Left kidney (tissue), 8 donors: ENCODE measurements at places on chromosomes 12 and 14.

GRCh38 chr14:101823066-101823465, 61.6 kb downstream of the PPP2R5C start:
- DNase-seq = no peak

- no peak for DNase-seq
Observed at GRCh38 chr12:31297572-31298514, 28.1 kb downstream of the SINHCAF start.

GRCh38 chr14:79251278-79251677, 960.0 kb downstream of the DIO2 start:
- no peak for DNase-seq

DNA sequence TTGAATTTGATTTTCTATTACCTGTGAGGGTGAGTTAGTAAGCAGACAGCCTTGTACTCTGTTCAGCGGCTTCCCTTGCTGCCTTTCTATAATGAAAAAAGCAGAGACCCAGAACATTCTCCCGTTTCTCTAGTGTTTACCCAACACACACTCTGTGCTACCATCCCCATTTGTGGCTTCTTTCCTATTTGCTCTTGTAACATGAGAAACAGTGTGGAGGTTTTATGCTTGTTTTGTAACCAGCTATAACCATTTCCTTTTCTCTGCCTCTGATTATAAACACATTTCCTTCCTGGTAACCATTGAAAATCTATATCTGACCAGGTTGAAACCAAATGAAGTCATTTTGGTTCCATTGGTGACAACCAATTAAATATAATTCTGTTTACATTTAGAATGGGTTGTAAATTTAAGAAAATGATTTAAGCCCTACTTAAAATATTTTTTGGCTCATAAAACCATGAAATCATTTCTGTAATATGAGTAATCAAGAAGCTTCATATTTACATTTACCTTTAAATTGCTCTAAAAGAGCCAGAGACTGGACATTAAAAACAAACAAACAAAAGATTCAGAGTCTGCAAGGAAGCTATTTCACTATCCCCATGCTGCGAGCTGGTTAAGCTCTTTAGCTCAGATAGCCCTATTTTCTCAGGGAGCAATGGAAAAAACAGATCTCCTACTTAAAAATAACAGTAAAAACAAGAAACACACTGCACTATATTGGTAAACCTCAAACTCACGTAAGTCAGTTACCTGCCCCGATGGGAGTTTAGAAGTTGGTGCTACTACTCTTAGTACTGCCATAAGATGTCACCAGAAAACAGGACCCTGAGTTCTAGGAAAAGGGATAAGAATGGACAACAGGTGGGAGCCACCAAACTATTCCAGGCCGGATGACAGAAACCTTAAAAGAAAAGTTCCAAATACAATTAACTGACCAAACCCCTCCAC, 206.5 kb upstream of the EEA1 start:
- DNase-seq = no peak

DNA sequence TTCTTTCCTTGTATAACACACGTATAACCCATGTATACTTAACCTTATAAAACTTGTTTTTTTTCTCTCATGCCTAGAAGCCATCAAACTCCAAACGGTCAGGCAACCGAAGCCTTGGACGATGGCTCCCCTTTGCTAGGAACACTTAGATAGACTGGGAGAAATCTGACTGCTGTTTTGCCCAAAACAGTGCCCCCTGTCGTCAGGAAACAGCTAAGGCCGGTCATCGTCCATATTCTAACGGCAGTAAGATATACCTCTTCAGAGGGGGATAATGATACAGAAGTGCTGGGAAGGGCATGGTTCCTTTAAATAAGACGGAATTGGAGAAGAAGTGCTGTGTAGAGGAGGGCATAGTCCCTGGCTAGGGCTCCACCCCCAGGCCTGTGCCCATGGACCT, 130.5 kb downstream of the SLC41A2 start:
- no peak for DNase-seq

DNA sequence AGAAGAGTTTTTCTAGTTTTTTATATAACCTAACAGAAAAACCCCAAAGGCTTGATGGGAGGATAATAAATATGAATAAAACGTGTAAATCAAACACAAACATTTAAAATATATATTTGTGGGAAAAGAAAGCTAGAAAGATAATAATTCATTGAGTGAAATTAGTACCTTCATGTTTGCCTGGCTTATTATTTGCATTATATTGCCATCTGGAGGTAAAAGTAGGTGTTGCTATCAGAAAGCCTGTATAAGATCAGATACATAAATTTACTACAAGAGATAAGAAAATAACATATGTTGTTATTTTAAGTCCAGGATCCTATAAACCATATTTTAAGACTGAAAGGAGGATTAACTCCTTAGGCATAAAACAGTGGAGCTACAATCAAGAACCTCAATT, 77.7 kb downstream of the NTS start:
- no peak for DNase-seq

- DNase-seq = no peak
Observed at GRCh38 chr12:42780671-42781070, 191.1 kb upstream of the PRICKLE1 start.
